ENCODE measurements at places on chromosomes 2 and 18.

- DNase-seq: no peak
These were observed 11.5 kb upstream of the BIN1 start for GRCh38 chr2:127118467-127118866.

DNA sequence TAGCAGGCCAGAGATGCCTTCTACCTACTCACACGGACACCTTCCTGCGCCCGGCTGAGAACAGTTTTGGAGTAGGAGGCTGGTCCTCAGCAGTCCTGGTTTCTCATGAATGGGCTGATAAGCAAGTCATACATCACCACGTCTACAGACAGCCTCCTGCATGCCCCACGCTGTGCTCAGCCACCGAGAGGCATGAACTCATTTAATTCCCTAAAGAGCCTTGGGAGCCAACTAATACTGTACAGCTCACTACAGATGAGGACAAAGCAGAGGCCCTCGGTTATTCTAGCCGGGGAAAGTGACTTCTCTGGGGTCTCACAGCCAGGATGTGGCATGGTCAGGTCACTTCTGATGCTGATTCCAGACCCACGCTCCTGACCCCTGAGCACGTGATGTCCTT lies 105.6 kb downstream of the TSHZ1 start:
- no peak for DNase-seq

DNA sequence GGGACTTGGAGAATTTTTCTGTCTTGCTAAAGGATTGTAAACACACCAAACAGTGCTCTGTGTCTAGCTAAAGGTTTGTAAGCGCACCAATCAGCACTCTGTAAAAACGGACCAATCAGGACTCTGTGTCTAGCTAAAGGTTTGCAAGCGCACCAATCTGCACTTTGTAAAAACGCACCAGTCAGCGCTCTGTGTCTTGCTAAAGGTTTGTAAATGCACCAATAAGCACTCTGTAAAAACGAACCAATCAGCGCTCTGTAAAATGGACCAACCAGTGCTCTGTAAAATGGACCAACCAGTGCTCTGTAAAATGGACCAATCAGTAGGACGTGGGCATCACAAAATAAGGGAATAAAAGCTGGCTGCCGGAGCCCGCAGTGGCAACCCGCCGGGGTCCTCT lies 16.5 kb downstream of the ABI2 start:
- no peak for DNase-seq

DNA sequence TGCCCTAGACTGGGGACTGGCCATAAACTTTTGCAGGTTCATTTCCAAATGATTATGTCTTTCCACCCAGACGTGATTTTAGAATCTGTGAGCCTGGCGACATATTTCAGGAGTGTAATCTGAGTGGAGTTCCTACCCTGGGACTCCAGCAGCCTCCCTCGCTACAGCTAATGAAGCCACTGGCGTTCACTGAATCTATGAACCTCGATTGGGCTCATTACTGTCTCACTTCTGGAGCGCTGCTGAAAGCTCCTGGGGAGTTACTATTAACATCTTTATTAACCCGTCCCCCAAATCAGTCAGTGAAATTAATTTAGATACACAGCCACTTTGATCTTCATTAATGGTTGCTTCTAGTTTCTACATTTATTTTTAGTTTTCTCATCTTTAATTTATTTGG lies 56.5 kb downstream of the CDK15 start:
- no peak for DNase-seq

GRCh38 chr2:102967451-102967850 lies 205.6 kb downstream of the TMEM182 start:
- no peak for DNase-seq

DNA sequence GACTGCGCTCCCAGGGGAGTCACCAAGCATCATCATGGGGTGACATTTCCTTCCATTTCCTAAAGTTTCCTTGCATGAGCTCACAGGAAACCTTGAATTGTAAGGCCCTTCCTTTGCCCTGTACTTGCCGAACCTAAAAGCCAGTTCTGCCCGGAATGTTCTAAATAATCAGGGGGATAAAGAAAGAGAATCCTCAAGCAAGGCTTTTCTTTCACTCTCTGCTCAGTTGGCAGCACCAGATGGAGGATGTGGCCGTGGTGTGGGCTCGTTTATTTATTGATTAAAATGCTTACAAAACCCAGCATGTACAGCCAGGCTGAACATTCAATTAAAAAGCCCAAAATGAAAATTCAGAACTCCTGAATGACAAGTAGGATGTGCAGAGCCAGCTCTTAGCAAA lies 170.5 kb downstream of the SH3RF3 start:
- no peak for DNase-seq

DNA sequence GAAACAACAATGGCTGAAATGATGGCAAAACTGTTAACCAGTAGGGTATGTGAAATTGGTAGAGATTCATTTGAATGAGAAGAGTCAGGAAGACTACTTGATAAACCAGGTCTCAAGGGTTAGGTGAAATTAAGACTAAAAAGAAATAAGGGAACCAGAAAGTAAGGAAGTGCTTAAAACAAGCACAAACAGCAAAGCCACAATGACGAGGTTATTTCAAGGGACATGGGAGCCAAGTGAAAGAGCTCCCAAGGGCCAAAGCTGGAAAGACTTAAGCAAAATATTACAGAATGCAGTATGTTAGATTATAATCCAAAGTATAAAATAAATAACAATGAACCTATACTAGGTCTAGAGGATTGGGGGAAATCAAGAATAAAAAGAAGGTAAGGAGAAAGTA lies 19.3 kb upstream of the CD302 start:
- DNase-seq: no peak

- DNase-seq: no peak
These were observed 424.8 kb downstream of the HRH4 start for GRCh38 chr18:24885276-24885675.

DNA sequence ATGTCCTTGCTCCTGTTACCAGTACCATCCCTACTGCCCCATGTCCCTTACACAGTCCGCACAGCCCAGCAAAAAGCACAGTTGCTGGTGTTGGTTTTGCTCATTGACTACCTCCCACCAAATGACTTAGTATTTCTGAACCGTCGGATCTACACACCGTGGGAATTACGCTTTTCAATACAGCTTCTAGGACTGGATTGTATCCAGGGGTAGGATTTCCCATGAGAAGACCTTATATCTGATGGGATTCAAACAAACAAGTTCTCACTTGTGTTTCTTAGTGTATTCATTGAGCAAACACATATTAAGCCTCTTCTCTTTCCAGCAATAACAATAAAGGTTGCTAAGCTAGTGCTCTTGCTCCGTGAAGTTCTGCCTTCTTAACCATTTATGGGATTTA lies 25.8 kb downstream of the TRAPPC12 start:
- no peak for DNase-seq

DNA sequence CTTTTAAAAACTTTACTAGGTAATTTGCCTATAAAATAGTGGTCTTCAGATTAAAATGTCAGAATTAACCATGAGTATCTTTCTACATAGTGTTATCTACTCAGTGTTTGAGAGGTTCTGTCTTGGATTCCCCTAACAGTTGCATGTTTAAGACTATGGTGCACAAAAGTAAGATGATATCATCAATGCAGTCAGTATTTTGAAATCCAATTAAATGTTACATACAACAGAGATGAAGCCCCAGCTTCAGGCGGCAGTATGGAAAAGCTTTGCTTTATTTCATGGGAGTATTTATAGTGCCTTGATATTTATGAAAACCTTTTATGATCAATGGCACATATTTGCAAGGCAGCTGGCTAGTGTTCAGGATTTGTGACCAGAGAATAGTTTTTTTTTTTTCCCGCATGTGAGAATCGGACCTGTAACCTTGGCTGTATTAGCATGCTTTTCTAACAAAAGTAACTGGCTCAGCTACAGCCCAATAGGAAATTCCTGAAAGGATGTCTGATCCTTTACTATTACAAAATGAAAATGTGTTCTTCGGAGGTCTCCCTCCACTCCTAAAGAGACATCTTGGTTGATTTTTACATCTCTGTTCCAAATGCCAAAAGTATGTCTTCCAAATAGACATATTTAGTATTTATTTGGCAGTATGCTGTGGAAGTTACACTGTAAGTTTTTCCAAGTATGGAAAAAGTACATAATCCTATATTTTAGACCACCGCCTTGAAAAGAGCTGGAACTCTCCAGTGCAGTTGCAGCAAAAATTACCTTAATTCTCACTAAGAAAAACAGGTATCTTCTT lies 319.3 kb upstream of the UBE2E3 start:
- DNase-seq: no peak

GRCh38 chr2:190720691-190721090 lies 71.8 kb downstream of the NAB1 start:
- no peak for DNase-seq

DNA sequence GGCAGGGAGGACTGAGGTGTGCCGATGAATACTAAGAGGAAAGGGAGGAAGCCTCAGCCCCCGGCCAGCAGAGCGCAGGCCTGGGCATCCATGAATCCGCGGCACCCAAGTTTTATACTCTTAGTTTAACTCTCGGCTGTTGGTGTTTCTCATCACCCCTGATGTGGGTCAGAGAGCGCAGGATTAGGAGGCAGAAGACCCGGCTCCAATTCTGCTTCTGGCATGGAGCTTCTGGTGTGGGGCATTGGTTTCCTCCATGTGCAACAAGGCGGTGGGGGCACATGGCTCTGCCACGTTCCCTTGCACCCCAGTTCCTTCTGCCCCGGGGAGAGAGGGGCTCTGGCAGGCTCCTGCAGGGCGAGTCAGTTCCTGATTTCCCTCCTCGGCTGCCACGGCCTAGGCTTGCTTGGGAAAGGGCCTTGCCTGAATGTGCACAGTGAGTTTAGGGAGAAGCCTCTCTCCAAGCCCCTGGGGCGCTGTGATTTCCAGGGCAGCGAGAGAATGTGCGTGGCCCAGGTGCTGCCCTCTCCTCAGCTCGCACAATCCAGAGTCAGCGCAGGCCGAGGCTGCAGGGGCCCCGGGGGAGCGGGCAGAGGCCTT lies 36.2 kb upstream of the DNMT3A start:
- DNase-seq: peak; percentile 17

- DNase-seq: no peak
These were observed 9.7 kb upstream of the OTOS start for GRCh38 chr2:240149943-240150784.

DNA sequence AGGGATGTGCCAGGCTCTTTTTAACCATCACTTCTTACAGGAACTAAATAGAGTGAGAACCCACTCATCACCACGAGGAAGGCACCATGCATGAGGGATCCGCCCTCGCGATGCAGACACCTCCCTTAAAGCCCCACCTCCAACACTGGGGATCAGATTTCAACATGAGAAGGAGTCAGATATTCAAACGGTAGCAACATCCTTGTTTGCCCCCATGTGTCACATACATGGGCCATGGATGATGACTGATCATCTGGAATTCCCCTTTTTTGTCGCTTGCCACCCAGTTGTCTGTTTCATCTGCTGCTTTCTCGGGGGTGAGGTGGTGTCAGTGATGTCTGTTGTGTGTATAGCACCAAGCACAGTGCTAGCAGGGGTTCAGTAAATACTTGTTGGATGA lies 57.9 kb downstream of the NCK2 start:
- peak; percentile 41 for DNase-seq

DNA sequence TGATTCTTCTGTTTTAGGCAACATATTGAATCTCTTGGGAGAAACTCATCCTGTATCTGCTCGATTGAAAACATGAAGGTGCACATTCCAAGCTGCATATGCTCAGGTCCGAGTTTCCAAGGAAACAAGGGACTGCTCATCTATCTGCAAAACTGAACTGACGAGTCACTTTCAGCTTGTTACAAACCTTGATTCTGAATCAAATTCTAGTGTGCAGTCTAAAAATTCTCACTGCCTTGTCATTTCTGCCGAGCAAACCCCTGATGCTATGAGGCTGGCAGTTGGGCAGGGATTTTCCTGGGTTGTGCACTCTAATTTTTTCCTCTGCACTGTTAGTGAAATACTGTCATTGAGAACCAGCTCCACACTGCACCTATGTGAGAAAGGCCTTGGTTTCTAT lies 101.3 kb upstream of the ETAA1 start:
- no peak for DNase-seq

GRCh38 chr2:46716927-46717326 lies 198.7 kb downstream of the MCFD2 start:
- no peak for DNase-seq

GRCh38 chr18:21453511-21453901 lies 147.0 kb downstream of the ESCO1 start:
- no peak for DNase-seq

- no peak for DNase-seq
These were observed 675.0 kb downstream of the IRS1 start for GRCh38 chr2:226124548-226125011.

DNA sequence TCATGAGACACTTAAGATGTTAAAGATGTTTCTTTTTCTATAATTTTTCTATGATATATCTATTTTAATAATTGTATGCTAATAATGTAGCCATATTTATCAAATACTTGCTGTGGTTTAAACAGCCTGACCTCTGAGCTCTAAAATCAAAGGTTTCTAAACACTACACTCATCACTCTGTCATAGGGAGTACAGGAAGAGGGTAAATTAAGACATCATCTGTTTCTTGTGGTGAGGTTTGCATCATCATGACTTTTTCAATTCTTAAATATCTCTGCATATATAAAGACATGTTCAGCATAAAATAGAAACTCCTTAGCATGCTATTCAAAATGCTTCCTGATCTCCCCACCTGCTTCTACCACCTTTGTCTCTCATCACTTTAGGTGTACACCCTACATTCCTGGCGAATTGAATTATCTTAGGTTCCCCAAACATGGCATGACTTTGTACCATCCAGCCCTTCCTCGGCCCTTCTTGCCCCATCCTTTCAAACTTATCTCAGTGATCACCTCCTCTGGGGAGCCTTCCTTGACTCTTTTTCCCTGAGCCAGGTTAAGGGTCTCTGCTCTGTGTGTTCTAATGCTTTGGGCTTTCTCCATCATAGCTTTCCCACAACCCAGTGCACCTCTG lies 105.3 kb upstream of the TTN start:
- DNase-seq: no peak

- DNase-seq: peak; percentile 11
These were observed 5.0 kb upstream of the GPR35 start for GRCh38 chr2:240620149-240620731.

DNA sequence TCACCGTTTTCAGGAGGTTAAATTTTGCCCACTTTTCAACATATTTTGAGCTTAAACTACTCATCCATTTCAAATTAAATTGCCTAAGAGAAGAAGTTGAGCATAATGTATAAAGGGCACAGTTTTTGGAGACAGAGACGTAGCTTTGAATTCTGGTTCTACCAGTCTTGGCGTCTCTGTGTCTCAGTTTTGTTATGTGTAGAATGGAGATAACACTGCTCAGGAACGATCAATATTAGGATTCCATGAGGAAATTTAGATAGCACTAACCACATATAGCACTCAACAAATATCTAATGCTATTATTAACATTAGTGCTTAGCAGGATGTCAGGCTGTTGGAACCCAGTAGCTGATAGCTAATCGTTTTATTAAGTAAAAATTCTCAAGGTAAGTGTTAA lies 40.4 kb upstream of the GATA6 start:
- no peak for DNase-seq
